ENCODE measurements at places on chromosomes 16 and 17. TPM values are rescaled to one million over a fixed set of nuclear protein-coding genes. Genes with fewer than 3 reads are reported as not detected.

DBF4B gene
- total RNA-seq: 7.8 TPM

ACSM3 gene
- total RNA-seq: 10.9 TPM

AATK gene
- total RNA-seq: 0.51 TPM

PPM1E gene
- not detected for total RNA-seq

ERBB2 gene
- total RNA-seq: 5.2 TPM

TMEM235 gene
- not detected for total RNA-seq

DHX58 gene
- total RNA-seq: 54.8 TPM

PYY gene
- total RNA-seq: not detected

TNFSF13 gene
- total RNA-seq: 3.2 TPM

TRAP1 gene
- 123 TPM for total RNA-seq

KCNJ18 gene
- total RNA-seq: not detected

ZNF469 gene
- 1.6 TPM for total RNA-seq

EFNB3 gene
- total RNA-seq: not detected

SLC16A13 gene
- 15.2 TPM for total RNA-seq

FAM222B gene
- 22.5 TPM for total RNA-seq

SNAI3 gene
- 8.1 TPM for total RNA-seq

SSTR5 gene
- total RNA-seq: not detected

Data from naive thymus-derived CD4-positive, alpha-beta T cell (primary cell).